ENCODE measurements at places on chromosomes 5 and 9. TPM values are rescaled to one million over a fixed set of nuclear protein-coding genes. Genes with fewer than 3 reads are reported as not detected.
A peak's percentile ranks its signal among the peaks of the same experiment; 100 is the strongest.

Gene CAVIN4
- 4.3 TPM for total RNA-seq

Gene PHF24
- 0.62 TPM for total RNA-seq

Gene GPR150
- not detected for total RNA-seq

Gene NUTM2G
- total RNA-seq = not detected

Gene PCDHGB2
- 0.86 TPM for total RNA-seq

Gene NEUROG1
- total RNA-seq = not detected

Gene DYNC2I2
- total RNA-seq = 37.2 TPM

Gene PPIC
- total RNA-seq = 44.8 TPM

Gene EFNA5
- 57.5 TPM for total RNA-seq

Gene PCDHA7
- total RNA-seq = 4.2 TPM

Gene FRMPD1
- total RNA-seq = 0.50 TPM

- DNase-seq = no peak
These were observed 342.4 kb upstream of the GRIA1 start for GRCh38 chr5:153147891-153148623.

DNA sequence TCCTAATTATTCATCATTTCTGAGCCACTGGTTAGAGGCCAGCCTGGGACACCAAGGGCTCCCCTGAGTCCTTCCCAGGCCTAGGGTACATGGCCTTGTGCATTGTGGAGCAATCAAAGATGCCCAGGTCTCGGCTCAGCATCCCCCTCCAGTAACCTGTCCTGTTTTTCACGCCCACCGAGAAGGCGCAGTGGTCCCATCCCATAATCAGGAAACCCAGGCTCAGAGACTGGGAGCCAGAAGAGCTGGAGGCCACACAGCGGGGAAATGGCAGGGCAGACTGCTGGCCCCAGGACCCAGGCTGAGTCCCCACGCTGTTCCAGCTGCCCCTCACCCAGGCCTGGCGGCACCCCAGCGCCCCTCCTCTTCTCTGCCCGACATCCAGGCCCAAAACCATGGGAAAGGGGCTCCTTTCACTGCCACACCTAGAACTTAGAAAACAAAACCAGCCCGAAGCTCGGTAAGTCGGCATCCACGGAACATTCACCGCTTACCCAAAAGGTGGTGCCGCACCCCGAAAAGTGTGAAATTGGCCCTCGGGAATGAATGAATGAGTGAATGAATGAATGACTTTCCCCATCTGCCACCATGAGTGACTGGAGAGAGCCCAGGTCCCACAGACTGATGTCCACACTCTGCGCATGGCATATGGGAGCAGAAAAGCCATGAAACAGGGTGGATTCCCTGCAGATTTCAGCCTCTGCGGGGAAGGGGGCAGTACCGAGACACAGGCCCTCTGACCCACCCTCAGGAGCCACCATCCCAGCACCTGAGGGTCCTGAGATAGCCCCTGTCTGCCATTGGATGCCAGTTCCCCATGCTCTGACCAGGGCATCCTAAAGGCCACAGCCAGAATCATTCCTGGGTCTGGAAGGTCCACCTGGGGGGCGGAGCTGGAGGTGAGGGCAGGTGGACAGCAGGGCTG, 132.5 kb downstream of the OLFM1 start:
- DNase-seq = no peak

DNA sequence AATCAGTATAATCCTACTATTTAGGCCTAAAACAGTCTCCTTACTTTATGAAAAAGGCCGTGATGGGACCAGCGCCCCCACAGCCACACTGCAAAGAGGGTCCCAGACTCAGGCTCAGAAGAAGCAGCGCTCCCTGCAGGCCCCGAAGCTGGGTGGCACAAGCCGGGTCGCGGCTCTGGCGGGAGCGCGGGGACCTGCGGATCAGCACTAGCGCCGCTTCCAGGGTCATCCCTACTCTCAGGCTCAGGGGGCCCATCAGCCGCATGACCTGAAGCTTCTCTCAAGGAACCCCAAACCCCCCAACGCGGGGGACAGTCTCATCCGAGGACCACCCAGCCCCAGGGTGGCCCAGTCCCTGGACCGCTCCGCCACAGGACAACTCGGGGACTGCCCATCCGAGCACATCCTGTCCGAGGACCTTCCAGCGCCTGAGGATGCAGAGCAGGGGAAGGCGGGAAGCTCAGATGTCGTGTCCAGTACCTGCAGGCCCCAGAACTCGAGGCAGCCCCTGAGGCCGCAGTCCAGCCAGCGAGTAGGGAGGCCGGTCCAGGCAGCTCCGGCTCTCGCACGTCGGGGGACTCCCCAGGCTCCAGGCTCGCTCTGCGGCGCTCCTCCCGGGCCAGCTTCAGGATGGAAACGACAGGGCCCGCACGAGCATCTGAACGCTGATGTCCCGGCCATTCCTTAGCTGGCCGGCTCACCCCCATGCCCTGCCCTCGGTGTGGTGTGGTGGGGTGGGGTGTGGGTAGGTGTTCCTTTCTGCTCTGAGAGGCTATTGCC, 32.4 kb upstream of the CDK20 start:
- DNase-seq = no peak

- no peak for DNase-seq
These were observed 80.1 kb downstream of the ITGA1 start for GRCh38 chr5:52867809-52868208.

- DNase-seq = no peak
These were observed 50.9 kb downstream of the ZNF474 start for GRCh38 chr5:122180146-122180712.

- DNase-seq = no peak
These were observed 159.4 kb downstream of the CEMIP2 start for GRCh38 chr9:71608825-71609447.

DNA sequence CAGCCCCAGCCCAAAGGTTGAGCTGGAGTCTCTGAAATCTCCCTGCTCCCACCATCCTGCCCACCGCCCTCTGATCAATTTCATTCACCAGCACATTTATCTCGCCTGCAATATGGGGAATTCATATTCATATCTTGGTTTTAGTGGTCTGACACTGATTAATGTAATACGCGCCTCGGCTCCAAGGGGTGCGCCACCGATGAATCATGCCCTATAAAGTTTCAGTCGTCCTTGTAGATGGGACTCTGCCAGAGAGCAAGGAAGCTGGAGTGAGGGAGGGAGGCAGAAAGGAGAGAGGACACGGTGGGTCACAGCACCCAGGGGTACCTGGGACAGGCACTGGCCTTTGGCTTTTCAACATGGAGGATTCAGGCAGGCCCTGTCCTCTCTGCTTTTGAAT, 8.9 kb downstream of the IRX1 start:
- DNase-seq = no peak

DNA sequence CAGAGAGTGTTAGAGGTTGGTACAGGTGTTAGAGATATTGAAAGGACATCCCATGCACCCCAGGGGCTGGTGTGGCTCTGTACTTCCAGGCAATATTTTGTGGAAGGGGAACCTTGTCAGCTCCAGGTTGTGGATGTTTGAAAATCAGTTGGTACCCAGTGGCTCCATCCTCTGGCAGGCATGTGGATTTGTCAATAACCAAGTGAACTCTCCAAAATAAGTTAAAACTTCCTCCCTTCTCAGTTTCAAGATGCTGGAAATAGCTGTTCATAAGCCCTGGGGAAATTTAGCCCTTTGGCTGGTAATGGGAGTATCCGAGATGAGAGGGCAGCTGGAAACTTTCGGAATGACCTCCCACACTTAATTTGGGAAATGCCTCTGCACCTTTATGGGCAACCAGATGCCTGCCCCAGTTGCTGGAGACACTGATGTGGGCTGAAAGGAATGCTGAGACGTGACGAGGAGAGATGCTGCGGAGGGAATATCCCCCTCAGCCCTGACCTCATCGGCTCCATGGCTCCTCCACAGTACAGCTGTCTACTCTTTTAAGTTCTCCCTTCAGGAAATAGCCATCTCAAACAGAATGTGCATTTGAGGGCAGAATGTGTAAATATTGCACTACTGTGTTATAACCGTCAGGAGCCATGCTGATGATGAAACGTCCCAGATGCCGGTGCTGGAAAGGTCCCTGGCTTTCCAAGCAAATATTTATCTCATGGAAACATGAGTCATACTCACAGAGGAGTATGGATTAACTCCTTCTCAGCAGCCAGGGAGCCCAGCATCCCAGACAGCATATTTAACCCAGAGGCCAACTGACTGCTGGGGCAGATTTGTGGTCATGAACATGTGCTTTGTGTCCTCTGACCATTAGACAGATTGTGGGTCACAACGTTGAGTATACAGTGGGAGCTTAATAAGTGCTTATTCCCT, 29.5 kb downstream of the TGFBI start:
- DNase-seq = peak; percentile 56

GRCh38 chr9:130981002-130981755, 27.8 kb upstream of the LAMC3 start:
- no peak for DNase-seq

DNA sequence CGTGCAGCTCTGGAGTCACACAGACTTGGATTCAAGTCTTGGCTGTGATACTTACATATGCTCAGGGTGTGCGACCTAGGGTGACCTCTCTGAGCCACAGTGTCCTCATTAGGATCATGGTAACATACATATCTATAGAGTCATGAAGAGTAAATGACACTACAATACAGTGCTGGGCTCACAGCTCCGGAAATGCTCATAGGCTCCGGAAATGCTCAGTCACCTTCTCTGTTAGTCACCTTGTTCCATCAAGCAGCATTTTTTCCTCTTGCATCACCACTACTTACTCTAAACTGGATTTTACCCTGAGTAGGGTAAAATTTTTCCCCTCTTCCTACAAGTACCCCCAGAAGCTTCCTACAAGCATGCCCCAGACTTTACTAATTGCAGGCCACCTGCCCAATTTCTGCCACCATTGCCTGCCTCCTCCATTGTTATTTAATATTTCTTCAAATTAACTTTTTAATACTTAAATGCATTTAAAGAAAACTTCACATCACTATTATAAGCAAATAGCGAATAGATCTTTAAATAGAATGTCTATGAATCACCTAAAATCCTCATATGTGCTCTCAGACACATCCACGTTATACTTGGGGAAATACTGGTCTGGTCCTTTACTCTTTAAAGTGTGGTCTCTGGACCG, 147.6 kb upstream of the SPRY4 start:
- DNase-seq = no peak

DNA sequence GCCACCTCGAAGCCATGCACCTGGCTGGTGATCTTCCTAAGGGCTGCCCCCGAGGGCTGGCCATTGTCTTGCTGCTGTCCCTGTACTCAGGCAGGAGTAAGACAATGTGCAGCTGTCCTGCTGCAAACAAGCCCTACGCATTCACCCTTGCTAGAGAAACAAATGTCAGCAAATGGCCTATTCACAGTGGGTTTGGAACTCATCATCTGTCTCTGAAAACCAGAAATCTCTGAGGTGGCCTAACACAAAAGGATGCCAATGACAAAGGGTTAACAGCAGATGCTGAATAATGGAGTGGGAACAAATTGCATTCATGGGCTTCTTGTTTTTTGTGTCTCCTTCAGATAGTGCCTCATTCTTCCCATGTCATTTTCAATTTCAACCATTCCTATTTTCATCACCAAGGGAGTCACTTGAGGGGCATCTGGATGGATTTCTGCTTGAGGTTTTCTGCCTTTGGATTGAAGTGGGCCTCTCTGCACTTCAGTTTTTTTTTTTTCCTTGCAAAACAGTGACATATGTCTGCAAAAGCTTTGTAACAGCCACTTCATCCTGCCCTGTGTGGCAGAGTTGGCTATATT, 261.6 kb upstream of the VLDLR start:
- DNase-seq = no peak

- DNase-seq = no peak
These were observed 374.2 kb upstream of the TYRP1 start for GRCh38 chr9:12318732-12319685.

- DNase-seq = peak; percentile 30
These were observed 53.5 kb upstream of the CDKN2AIPNL start for GRCh38 chr5:134464988-134465815.

DNA sequence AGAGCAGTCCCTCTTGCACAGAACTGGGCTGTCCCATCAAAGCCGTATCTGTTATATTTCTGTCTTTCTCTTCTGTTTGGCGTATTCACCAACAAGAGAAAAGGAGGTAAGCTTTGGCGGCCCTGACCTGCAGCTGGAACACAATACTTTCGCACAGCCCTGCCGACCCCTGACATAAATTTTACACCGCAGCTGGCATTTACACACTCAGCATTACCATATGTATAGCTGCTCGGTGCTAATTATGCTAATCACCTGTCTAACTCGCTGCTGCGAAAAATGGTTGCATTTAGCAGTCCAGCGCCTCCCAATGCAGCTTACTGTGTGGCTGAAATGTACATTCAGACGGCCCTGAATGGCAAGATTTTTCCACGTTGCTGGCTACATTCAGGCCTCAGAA, 20.8 kb downstream of the PTCH1 start:
- no peak for DNase-seq

DNA sequence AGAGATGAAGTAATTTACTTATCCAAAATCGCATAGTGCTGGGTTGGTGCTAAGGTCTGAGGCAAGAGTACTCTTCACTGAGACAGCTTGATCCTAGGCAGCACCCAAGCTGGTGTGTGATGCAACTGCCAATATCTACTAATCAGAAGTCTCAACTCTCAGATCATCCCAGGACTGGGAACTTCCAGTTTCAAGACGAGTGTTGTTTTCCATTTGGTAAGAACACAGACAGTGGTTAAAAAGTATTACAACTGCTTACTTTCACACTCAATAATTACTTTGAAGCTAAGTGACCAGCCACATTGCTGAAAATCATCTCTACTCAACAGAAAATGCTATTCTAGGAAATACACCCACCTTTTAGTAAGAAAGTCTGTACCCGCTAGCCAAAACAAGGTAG, 45.3 kb downstream of the FBXW11 start:
- DNase-seq = no peak

DNA sequence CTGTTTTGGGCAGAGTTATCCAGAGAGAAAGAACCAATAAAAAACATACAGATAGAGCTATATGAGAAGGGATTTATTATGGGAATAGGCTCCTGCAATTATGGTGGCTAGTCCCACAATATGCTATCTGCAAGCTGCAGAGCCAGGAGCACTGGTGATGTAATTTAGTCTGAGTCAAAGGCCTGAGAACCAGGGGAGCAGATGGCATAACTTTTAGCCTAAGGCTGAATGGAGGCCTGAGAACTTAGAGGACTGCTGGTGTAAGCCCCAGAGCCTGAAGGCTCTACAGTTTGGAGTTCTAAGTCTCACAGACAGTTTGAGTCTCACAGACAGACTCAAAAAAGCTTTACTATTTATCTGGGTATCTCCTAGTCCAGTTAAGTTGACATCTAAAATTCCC, 263.8 kb downstream of the FBXL7 start:
- no peak for DNase-seq

GRCh38 chr5:167820101-167820990, 471.1 kb upstream of the WWC1 start:
- DNase-seq = no peak

Measured in mesothelial cell of epicardium (in vitro differentiated cells).